PC-3 (cell line): ENCODE measurements at places on chromosomes 1 and 21. TPM values are rescaled to one million over a fixed set of nuclear protein-coding genes. Genes with fewer than 3 reads are reported as not detected.

DNA sequence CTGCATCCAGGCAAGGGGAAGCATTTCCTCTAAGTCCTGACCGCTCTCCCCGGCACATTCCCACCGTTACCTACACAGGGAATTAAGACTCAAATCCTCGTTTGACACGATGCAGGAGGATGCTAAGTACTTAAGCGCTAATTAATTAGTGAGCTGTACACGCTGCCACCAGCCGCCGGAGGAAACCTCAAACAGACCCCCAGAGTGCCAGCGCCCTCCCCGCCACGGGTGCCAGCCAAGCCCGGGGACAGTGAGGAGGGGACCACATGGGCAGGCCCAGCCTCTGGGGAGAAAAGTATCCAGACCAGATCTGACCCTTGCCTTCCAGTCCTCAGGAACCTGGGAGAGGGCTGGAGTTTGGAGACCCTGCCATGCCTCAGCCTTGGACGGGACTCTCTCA lies 17.4 kb upstream of the CASZ1 start:
- DNase-seq: no peak
- H3K4me1 ChIP-seq: no peaks in the 10 kb centered on the region
- H3K36me3 ChIP-seq: no peaks in the 10 kb centered on the region

The LEFTY2 gene
- total RNA-seq: not detected in 2 replicates

- H3K27me3 ChIP-seq: 0 out of 2 replicates have a peak, but pooled peaks cover 5% of the 10 kb centered on the region
- H3K36me3 ChIP-seq: no peaks in the 10 kb centered on the region
- H3K4me3 ChIP-seq: no peak overlapping the region
- H3K4me1 ChIP-seq: no peaks in the 10 kb centered on the region
- DNase-seq: no peak
These were observed 61.5 kb upstream of the SELENON start for GRCh38 chr1:25738499-25738898.

DNA sequence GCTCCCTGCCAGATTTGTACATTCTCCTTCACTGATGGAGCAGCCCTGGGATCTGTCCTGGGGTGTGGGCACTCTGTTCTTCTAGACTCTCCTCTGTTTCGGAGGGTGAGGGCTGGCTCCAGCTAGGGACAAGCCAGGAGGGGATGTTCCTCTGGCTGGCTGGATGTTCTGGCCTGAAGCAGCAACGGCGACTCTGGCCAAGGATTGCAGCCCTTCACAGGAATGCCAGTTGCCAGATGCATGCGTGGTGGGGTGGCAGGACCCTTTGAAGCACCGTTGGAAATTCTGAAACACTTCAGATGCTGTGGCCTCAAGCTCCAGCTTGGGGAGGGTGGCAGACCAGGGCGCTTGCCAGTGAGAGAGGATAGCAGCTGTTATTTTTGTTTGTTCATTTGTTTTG lies 210.9 kb downstream of the TRABD2B start:
- H3K4me3 ChIP-seq: no peak overlapping the region
- no peak overlapping the region for H3K27ac ChIP-seq
- peaks cover 16% of the 10 kb centered on the region for H3K4me1 ChIP-seq
- H3K36me3 ChIP-seq: no peaks in the 10 kb centered on the region
- no peaks in the 10 kb centered on the region for H3K27me3 ChIP-seq

The RCSD1 gene
- not detected in 2 replicates for total RNA-seq

- no peaks in the 10 kb centered on the region for H3K27me3 ChIP-seq
- H3K36me3 ChIP-seq: no peaks in the 10 kb centered on the region
- H3K4me3 ChIP-seq: no peak overlapping the region
- peak; percentile 55 for DNase-seq
These were observed 29.1 kb upstream of the ZNF281 start for GRCh38 chr1:200438911-200439310.

GRCh38 chr1:201069636-201070035 lies 42.6 kb downstream of the CACNA1S start:
- H3K4me3 ChIP-seq: no peak overlapping the region
- H3K36me3 ChIP-seq: no peaks in the 10 kb centered on the region
- H3K27me3 ChIP-seq: peaks cover 62% of the 10 kb centered on the region
- no peak overlapping the region for H3K27ac ChIP-seq
- H3K4me1 ChIP-seq: peaks cover 9% of the 10 kb centered on the region
- DNase-seq: no peak

DNA sequence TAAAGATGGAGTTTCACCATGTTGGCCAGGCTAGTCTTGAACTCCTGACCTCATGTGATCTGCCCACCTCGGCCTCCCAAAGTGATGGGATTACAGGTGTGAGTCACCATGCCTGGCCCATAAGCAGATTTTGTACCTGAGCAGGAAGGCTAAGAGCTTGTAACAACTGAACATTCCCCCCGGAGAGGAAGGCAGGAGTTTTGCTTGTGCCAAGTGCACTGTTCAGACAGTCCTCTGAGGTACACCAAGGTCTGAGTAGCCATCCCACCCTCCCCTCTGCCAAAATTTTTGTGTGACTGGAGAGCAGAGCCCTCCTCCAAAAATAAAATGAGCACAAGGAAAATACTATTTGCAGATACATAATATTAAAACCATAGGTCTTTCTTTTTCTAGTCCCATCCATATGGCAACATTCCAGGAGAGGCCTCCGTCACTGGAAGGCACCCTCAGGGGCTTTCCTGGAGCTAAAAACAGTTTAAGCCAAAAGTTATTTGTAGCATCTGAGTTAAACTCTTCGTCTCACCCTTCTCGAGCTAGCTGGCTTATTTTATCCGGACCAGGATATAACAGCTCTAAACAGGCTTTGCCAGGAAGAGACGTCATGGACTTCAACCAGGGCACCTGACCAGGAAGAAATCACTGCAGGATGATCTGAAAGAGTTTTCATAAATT lies 27.2 kb downstream of the CAPN2 start:
- H3K4me1 ChIP-seq: peaks cover 8% of the 10 kb centered on the region; the same call in 1 of the 2 replicates
- H3K27me3 ChIP-seq: no peaks in the 10 kb centered on the region
- peaks cover 65% of the 10 kb centered on the region for H3K36me3 ChIP-seq
- no peak overlapping the region for H3K4me3 ChIP-seq

The SYTL1 gene
- 26.8 and 34.3 TPM in 2 replicates for total RNA-seq

GRCh38 chr21:38658511-38658910 lies 147.2 kb upstream of the ETS2 start:
- no peaks in the 10 kb centered on the region for H3K36me3 ChIP-seq
- peaks cover 76% of the 10 kb centered on the region for H3K27me3 ChIP-seq
- DNase-seq: no peak

GRCh38 chr21:16285605-16286126 lies 555.9 kb downstream of the USP25 start:
- H3K27ac ChIP-seq: no peak overlapping the region
- H3K27me3 ChIP-seq: peaks cover 44% of the 10 kb centered on the region
- DNase-seq: no peak
- H3K4me1 ChIP-seq: no peaks in the 10 kb centered on the region
- no peak overlapping the region for H3K4me3 ChIP-seq

The APOBEC4 gene
- not detected in 2 replicates for total RNA-seq

The DCDC2B gene
- total RNA-seq: not detected in 2 replicates

The FGR gene
- not detected in 2 replicates for total RNA-seq

DNA sequence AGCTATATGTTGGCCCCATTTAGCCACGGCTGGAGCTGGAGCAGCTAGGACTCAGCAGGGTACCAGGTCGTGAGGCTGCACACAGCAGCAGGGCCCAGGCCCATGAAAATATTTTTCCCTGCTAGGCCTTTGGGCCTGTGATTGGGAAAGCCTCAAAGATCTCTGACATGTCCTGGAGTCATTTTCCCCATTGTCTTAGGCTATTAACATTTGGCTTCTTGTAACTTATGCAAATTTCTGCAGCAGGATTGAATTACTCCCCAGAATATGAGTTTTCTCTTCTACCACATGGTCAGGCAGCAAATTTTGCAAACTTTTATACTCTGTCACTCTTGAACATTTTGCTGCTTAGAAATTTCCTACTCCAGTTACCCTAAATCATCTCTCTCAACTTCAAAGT lies 11.2 kb downstream of the CFHR2 start:
- no peaks in the 10 kb centered on the region for H3K27me3 ChIP-seq
- DNase-seq: no peak
- H3K4me1 ChIP-seq: no peaks in the 10 kb centered on the region
- H3K36me3 ChIP-seq: no peaks in the 10 kb centered on the region

GRCh38 chr21:33208534-33208933 lies 21.2 kb upstream of the IFNAR2 start:
- H3K36me3 ChIP-seq: no peaks in the 10 kb centered on the region
- DNase-seq: no peak
- no peaks in the 10 kb centered on the region for H3K27me3 ChIP-seq
- H3K4me3 ChIP-seq: no peak overlapping the region
- H3K27ac ChIP-seq: no peak overlapping the region

GRCh38 chr1:164563721-164564360 lies 4.9 kb downstream of the PBX1 start:
- no peak overlapping the region for H3K4me3 ChIP-seq
- no peaks in the 10 kb centered on the region for H3K36me3 ChIP-seq
- no peaks in the 10 kb centered on the region for H3K27me3 ChIP-seq
- H3K4me1 ChIP-seq: peaks cover 5% of the 10 kb centered on the region

The TMPRSS15 gene
- total RNA-seq: 0.12 TPM in 1 of 2 replicates, not detected in the other

The RBP7 gene
- 6.0 and 7.5 TPM in 2 replicates for total RNA-seq

DNA sequence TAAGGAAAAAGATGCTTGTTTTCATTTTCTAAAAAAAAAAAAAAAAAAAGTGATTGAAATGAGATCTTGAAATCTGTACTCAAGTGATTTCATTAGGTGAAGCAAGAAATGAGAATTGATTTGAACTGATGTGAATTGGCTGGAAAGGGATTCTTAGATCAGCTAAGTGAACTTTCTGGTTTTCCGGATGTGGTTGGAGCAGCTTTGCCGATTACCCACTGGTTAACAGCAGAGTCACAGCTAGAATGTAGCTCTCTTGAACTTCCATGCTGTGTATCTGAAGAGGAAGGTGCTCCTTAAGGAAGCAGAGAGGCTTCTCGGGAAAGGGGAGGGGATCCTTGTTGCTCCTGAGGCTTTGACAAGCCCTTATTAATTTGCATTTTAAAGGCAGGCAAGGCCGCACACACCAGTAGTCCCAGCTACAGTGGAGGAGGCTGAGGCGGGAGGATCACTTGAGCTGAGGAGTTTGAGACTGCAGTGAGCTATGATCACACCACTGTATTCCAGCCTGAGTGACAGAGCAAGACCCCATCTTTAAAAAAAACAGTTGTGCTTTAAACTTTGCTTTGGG lies 28.7 kb upstream of the PWP2 start:
- no peaks in the 10 kb centered on the region for H3K4me1 ChIP-seq
- H3K4me3 ChIP-seq: no peak overlapping the region
- H3K27ac ChIP-seq: no peak overlapping the region
- H3K36me3 ChIP-seq: peaks cover 58% of the 10 kb centered on the region

GRCh38 chr1:210490781-210491180 lies 162.1 kb downstream of the HHAT start:
- no peaks in the 10 kb centered on the region for H3K4me1 ChIP-seq
- no peak overlapping the region for H3K27ac ChIP-seq
- H3K27me3 ChIP-seq: peaks cover 8% of the 10 kb centered on the region; the same call in 1 of the 2 replicates
- no peak for DNase-seq
